ENCODE measurements at places on chromosomes 11 and 22. TPM values are rescaled to one million over a fixed set of nuclear protein-coding genes. Genes with fewer than 3 reads are reported as not detected.

Gene IL18BP
- total RNA-seq: 3.0 TPM

Gene PNPLA3
- total RNA-seq: 72.1 TPM

Gene HORMAD2
- total RNA-seq: 1.5 TPM

Gene OR52E8
- total RNA-seq: not detected

Gene LGALS12
- total RNA-seq: not detected

Gene OR10S1
- total RNA-seq: not detected

Gene GNB1L
- total RNA-seq: 4.3 TPM

Gene LSP1
- 3.6 TPM for total RNA-seq

Gene SULT4A1
- not detected for total RNA-seq

Gene OR10D3
- not detected for total RNA-seq

Gene TSPAN32
- total RNA-seq: 0.35 TPM

Gene PHOX2A
- total RNA-seq: not detected

Gene ASCL2
- 0.83 TPM for total RNA-seq

Gene E2F8
- total RNA-seq: 0.08 TPM

Gene LDLRAD3
- 0.98 TPM for total RNA-seq

Gene CARD18
- total RNA-seq: not detected

Gene PTDSS2
- total RNA-seq: 10.2 TPM

Gene TYR
- total RNA-seq: not detected
